Naive thymus-derived CD8-positive, alpha-beta T cell (primary cell): ENCODE measurements at places on chromosomes 7 and 10. TPM values are rescaled to one million over a fixed set of nuclear protein-coding genes. Genes with fewer than 3 reads are reported as not detected.

Gene ARHGAP21
- 49.6 TPM for total RNA-seq

Gene SLC13A1
- not detected for total RNA-seq

GRCh38 chr10:131933016-131933695 lies 32.3 kb downstream of the PPP2R2D start:
- peaks cover 3% of the 10 kb centered on the region for H3K36me3 ChIP-seq
- no peak overlapping the region for H3K4me3 ChIP-seq
- H3K27me3 ChIP-seq, result no peaks in the 10 kb centered on the region
- DNase-seq, result no peak
- peak overlapping the region; percentile 55 for H3K27ac ChIP-seq

DNA sequence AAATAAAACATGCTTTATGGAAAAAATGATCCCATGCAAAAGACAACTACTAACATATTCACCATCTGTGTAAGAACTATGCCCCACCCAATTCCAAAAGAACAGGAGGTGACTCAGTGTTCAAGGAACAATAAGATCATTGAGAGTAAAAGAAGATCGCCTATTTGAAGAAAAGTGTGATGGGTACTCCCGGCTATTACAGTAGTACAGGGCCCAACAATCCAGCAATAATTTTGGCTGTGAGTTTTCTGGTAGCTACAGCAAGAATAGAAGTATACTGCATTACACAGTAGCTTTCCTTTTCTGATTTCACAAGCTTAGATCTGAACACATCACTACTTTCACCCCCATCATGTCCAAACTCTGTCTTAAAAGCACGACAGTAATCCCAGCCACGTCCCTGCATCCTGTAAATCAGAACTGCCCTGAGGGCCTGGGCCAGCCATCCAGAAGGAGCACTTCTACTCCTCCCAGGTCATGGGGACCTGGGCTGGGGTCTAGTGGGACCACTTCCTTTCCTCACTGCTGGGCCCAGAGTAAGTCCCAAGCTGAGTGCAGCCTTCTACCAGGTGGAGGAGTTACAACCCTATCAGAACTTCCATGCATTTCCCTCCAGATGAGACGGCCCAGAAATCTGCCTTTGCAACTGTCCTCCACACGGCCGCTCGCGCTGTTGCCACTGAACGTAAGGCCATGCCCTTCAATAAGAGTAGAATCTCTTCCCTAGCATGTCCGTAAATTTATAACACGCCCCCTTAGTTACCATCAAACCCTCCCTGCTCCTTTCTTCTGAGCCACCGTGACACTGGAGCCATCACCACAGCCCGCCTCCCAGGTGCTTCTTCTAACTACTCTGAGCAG lies 7.9 kb downstream of the ESYT2 start:
- no peaks in the 10 kb centered on the region for H3K27me3 ChIP-seq
- H3K4me1 ChIP-seq, result peaks cover 82% of the 10 kb centered on the region
- peak overlapping the region; percentile 90 for H3K27ac ChIP-seq
- peaks cover 6% of the 10 kb centered on the region for H3K36me3 ChIP-seq
- no peak for DNase-seq

GRCh38 chr7:121267612-121268011 lies 61.2 kb upstream of the WNT16 start:
- no peak overlapping the region for H3K27ac ChIP-seq
- DNase-seq, result no peak
- H3K4me1 ChIP-seq, result no peaks in the 10 kb centered on the region
- no peak overlapping the region for H3K4me3 ChIP-seq
- H3K27me3 ChIP-seq, result peaks cover 15% of the 10 kb centered on the region
- no peaks in the 10 kb centered on the region for H3K36me3 ChIP-seq

DNA sequence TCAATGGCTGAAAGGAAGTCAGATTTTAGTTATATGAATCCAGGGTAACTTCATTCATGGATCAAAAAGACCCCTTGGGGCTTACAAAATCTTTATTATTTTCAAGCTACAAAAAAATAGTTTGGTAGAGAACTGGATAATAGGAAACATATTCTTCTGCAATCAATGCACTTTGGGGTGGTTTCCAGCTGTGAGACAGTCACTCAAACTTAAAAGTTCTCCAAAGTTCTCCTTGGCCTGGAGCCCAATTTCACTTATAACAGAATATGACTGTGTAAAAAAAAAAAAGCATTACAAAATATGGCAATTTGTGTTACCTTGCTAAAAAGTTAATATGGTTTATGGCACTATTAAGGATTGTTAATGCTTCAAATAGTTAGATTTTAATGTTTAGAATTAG lies 255.5 kb downstream of the AGMO start:
- H3K4me1 ChIP-seq, result no peaks in the 10 kb centered on the region
- H3K4me3 ChIP-seq, result no peak overlapping the region
- no peak for DNase-seq
- H3K27me3 ChIP-seq, result peaks cover 1% of the 10 kb centered on the region
- no peaks in the 10 kb centered on the region for H3K36me3 ChIP-seq
- no peak overlapping the region for H3K27ac ChIP-seq

GRCh38 chr10:18659819-18660535 lies 746 bp downstream of the ARL5B start:
- peaks cover 4% of the 10 kb centered on the region for H3K36me3 ChIP-seq
- no peaks in the 10 kb centered on the region for H3K27me3 ChIP-seq
- H3K27ac ChIP-seq, result peak overlapping the region; percentile 98
- peak overlapping the region; percentile 99 for H3K4me3 ChIP-seq
- H3K4me1 ChIP-seq, result peaks cover 70% of the 10 kb centered on the region
- DNase-seq, result no peak

Gene POM121C
- 88.0 TPM for total RNA-seq

DNA sequence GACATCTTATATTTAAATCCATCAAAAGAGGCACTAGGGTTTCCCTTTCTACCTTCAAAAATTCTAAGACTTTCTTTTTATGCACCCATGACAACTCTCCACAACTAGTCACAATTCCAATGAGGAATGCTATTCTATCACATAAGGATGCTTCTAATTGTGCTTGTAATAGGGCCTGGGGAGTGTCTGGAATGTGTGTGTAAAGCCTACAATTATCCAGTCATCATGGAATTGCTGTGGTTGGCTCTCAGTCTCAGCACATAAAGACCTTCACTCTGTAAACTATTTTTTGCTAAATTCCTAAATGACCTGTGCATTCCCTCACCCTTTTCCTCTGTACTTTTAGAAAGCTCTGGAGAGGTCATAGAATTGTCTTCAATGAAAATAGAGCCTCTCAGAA lies 86.7 kb downstream of the EPDR1 start:
- H3K4me3 ChIP-seq, result no peak overlapping the region
- no peaks in the 10 kb centered on the region for H3K36me3 ChIP-seq
- no peaks in the 10 kb centered on the region for H3K4me1 ChIP-seq
- H3K27ac ChIP-seq, result no peak overlapping the region
- peaks cover 2% of the 10 kb centered on the region for H3K27me3 ChIP-seq

Gene OR9A2
- total RNA-seq, result 0.38 TPM

- DNase-seq, result no peak
- H3K4me1 ChIP-seq, result peaks cover 6% of the 10 kb centered on the region
- no peak overlapping the region for H3K4me3 ChIP-seq
- no peak overlapping the region for H3K27ac ChIP-seq
- H3K27me3 ChIP-seq, result no peaks in the 10 kb centered on the region
These were observed 25.3 kb downstream of the CROT start for GRCh38 chr7:87370660-87371180.

DNA sequence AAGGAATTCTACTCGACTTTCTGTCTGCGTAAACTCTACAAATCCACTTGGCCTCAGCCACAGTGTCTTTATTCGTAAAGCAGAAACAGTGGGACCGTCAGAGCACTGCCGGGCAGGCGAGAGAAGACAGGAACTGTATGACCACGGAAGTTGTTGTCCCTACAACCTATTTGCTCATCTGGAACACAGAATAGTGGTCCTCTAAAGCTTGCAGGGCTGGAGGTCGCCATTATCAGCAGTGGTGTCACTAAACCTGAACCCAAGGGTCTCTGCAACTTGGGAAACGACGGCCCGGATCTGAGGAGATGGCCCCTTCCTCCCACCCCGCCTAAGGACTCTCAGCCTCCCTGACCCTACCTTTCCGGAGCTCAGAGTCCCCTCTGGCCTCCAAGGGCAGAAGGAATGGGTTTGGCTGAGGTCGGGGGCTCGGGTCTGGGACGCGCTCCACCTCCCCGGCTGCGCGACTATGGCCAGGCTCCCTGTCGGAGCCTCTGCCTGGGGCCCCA lies 442 bp downstream of the STYXL1 start:
- peak overlapping the region; percentile 98 for H3K27ac ChIP-seq
- DNase-seq, result no peak
- H3K4me1 ChIP-seq, result peaks cover 64% of the 10 kb centered on the region
- no peaks in the 10 kb centered on the region for H3K36me3 ChIP-seq
- H3K4me3 ChIP-seq, result peak overlapping the region; percentile 97

GRCh38 chr7:130886438-130887135 lies 152.6 kb upstream of the KLF14 start:
- H3K27me3 ChIP-seq, result no peaks in the 10 kb centered on the region
- H3K4me1 ChIP-seq, result peaks cover 16% of the 10 kb centered on the region
- DNase-seq, result no peak

DNA sequence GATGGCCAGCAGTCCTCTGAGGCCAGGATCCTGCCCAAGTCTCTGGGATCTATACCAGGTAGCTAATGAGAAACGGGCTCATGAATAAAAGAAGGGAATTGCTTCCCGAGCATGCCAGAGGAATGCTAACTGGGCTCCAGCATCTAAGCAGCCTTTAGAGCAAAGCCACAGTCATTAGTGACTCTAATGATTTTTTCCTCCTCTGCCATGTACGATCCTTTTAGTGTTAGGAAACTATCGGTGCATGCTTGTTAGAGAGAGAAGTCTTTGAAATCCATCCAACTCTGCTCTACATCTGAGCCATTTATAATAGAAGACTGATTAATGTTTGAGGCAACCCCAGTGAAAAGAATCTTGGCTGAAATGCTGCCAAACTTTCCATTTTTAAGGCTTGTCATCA lies 124.9 kb upstream of the TCERG1L start:
- DNase-seq, result no peak
- H3K27ac ChIP-seq, result no peak overlapping the region
- no peaks in the 10 kb centered on the region for H3K36me3 ChIP-seq
- H3K27me3 ChIP-seq, result peaks cover 6% of the 10 kb centered on the region
- H3K4me1 ChIP-seq, result no peaks in the 10 kb centered on the region
- no peak overlapping the region for H3K4me3 ChIP-seq

GRCh38 chr10:56063642-56064041 lies 297.4 kb downstream of the ZWINT start:
- H3K27me3 ChIP-seq, result no peaks in the 10 kb centered on the region
- no peak overlapping the region for H3K27ac ChIP-seq
- H3K4me3 ChIP-seq, result no peak overlapping the region
- no peaks in the 10 kb centered on the region for H3K36me3 ChIP-seq
- no peak for DNase-seq

Gene ANKRD61
- total RNA-seq, result not detected

DNA sequence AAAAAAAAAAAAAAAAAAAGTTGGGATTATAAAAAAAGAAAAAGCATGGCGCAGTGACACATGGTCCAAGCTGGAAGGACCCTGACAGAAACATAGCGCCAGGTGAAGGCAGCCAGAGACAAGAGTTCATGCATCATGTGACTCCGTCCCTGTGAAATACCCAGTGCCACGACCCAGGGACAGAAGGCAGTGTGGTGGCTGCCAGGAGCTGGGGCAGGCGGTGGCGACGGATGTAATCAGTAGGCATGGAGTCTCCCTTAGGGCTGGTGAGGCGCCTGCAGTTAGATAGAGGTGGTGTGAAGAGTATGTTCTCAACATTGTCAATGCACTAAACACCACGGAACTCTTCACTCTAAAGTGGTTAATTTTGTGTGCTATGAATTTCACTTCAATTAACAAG lies 43.9 kb downstream of the STK32C start:
- no peak for DNase-seq
- H3K36me3 ChIP-seq, result no peaks in the 10 kb centered on the region
- H3K27me3 ChIP-seq, result no peaks in the 10 kb centered on the region
- H3K4me3 ChIP-seq, result no peak overlapping the region
- no peak overlapping the region for H3K27ac ChIP-seq

DNA sequence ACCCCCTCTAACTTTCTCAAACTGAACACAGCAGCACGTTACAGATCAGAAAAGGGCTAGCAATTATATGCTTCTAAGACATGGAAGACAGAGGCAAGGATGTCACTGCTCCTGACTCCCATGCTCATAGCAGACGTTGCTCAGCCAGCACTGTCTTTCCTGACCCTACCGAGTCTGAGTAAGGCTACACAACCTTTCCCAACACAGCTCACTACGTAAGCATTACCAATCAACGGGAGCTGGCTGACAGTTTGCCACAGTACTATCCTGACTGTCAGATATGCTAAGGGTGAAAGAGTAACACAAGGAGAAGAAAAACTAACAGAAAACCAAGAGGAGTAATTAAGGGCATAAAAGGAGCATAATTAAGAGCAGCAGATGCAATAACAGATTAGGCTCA lies 171.2 kb downstream of the CHCHD3 start:
- H3K36me3 ChIP-seq, result peaks cover 60% of the 10 kb centered on the region
- no peak overlapping the region for H3K27ac ChIP-seq
- no peak for DNase-seq
- peaks cover 4% of the 10 kb centered on the region for H3K4me1 ChIP-seq

GRCh38 chr10:111578076-111578475 lies 501.2 kb downstream of the ADRA2A start:
- no peak for DNase-seq
- no peak overlapping the region for H3K4me3 ChIP-seq
- peaks cover 8% of the 10 kb centered on the region for H3K27me3 ChIP-seq
- H3K36me3 ChIP-seq, result no peaks in the 10 kb centered on the region
- H3K4me1 ChIP-seq, result no peaks in the 10 kb centered on the region

Gene CYP2E1
- 1.2 TPM for total RNA-seq

Gene LHFPL3
- total RNA-seq, result not detected

Gene PNLIPRP2
- total RNA-seq, result not detected

Gene MRLN
- total RNA-seq, result not detected

- H3K27me3 ChIP-seq, result no peaks in the 10 kb centered on the region
- no peak for DNase-seq
- no peak overlapping the region for H3K4me3 ChIP-seq
- no peaks in the 10 kb centered on the region for H3K4me1 ChIP-seq
These were observed 222.3 kb downstream of the BBS9 start for GRCh38 chr7:33351709-33352108.

Gene NEUROD6
- not detected for total RNA-seq

DNA sequence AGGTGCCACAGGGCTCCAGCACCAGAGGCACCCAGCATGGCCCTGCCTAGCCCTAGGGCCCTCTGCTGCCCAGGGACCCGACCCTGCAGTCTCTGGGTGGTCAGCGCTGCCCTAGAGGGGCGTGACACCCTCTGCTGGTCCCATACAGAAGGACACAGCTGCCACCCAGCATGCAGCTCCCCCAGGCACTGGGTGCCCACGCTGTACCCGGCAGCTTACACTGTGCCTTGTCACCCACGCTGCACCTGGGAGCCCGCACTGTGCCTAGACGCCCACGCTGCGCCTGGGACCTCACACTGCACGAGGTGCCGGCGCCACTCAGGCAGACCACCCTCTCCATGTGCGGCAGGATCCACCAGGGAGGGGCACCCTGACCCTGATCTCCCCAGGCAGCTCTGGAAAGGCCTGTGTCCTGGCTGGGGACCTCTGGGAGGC lies 55.2 kb downstream of the PWWP2B start:
- H3K36me3 ChIP-seq, result no peaks in the 10 kb centered on the region
- peak overlapping the region; percentile 64 for H3K4me3 ChIP-seq
- no peaks in the 10 kb centered on the region for H3K27me3 ChIP-seq
- peaks cover 12% of the 10 kb centered on the region for H3K4me1 ChIP-seq
- H3K27ac ChIP-seq, result peak overlapping the region; percentile 86
